ENCODE measurements at places on chromosomes 3 and 15.

GRCh38 chr15:98764291-98764690 lies 116.0 kb downstream of the IGF1R start:
- DNase-seq: no peak

GRCh38 chr15:90184119-90184785 lies 16.9 kb upstream of the SEMA4B start:
- DNase-seq: peak; percentile 32

DNA sequence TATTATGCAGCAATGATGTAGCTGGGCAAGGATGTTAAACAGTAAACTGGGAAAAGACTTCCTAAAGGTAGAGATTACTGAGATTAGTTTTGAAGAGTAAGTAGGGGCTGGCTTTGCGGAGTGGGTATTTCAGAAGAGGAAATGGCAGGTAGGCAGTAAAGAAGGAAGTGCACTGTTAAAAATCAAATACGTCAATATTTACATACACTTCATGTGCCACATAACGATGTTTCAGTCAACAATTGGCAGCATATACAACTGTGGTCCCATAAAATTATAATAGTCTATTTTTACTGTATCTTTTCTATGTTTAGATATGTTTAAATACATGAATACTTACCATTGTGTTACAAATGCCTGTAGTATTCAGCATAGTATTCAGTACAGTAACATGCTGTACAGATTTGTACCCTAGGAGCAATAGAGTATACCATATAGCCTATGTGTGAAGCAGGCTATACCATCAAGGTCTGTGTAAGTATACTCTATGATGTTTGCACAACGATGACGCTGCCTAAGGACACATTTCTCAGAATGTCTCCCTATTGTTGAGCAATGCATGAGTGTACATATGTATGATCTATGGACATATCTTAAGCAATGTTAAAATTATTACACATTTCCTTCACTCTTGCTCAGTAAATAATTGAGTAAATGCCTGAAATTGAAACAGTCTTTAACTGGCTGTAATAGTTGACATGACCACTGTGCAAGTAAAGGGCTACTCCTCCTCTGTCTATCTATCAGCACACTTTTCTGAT lies 196.7 kb downstream of the ISL2 start:
- DNase-seq: peak; percentile 2

GRCh38 chr3:146625186-146625775 lies 20.1 kb upstream of the PLSCR5 start:
- DNase-seq: no peak

- DNase-seq: no peak
Observed at GRCh38 chr15:74258456-74259291, 22.5 kb downstream of the CCDC33 start.

DNA sequence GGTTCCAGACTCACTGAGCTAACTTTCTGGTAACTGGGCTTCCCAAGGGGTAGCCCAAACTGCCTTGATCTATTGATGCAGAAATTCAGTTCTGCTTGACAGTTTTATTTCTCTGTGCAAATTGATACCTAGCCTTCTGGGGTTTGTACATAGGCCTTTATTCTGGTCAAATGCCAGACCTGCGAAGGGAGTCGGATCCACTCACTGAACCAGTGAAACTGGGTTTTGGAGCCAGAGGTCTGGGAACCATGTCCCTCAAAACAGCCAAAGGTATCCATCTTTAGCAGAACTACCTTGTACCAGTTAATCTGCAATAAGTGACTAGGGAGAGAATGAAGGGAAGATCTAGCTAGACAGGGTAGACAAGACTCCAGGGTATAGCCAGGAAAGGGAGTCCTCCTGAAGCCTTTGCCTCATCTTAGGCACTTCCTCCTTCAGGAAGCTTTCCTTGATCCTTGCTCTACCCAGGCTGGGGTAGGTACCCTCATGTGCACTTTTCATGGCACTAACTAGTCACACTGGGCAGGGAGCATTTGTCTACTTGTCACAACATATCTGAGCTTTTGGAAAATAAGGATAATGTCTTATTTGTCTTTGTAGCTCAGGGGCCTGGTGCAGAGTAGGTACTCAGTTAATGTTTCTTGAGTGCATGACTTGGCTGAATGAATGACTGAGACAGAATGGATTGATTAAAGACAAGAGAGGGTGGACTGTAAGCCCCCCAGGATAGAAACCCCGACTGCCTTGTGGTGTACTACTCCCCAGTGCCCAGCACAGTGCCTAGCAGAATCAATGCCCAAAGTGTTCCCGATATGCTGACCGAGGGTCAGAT lies 1.4 kb upstream of the SNX33 start:
- DNase-seq: no peak

- DNase-seq: no peak
Observed at GRCh38 chr3:72515281-72515680, 333.0 kb downstream of the SHQ1 start.

DNA sequence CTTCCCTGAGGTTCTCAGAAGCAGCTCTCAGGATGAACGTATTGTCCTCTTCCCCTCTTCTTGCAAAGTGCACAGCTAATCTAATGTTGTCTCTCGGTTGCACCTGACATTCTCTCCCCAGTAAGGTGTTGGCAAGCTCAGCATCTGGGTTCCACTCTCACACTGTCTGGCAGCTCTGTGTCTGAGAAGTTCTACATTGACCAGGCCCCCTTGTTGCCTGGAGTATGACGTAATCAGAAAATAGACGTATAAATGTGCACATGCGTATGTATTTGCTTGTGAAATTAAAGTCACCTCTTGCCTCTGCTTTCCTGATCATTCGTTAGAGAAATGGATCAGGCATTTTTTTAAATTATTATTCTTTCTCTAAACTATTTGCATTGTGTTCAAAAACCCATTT lies 67.7 kb downstream of the USF3 start:
- no peak for DNase-seq

DNA sequence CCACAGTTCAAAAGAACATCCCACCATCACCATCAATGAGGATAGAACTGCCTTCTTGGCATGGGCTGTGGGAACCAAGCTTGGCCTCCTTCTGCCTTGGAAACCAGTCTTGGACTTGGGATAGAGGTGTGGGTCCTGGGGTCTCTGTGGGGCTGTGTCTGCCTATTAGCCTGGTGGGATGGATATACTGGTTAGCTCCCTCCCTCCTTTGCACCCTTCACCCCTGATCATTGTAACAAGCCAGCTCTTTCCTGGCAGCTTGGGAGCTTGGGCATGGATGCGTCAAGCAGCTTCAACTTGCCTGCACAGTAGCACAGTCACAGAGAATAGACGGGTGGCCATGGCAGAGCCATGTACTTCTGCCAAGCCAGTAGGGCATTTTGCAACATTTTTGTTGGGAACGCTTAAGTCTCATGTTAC lies 65.2 kb downstream of the SMAD6 start:
- DNase-seq: no peak

GRCh38 chr3:79314544-79314943 lies 453.3 kb downstream of the ROBO1 start:
- DNase-seq: no peak

DNA sequence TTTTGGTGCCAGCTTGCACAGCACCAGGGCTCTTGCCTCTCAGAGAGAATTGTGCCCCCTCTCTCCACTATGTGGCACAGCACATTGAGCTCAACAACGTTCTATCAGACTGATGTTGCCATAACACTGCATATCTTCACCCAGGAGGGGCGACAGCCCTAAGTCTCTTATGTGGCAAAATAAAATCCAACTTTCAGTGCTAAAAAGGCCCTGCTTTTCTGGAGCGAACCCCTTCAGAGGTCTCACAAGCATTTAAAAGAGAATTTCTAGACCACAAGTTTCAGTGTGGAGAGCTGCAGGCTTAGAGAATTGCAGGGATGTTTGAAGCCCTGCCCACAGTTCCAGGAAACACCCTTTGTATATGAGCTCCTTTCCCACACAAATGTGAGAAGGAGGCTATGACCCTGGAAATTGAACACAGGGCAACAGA lies 85.5 kb downstream of the LIPC start:
- no peak for DNase-seq

DNA sequence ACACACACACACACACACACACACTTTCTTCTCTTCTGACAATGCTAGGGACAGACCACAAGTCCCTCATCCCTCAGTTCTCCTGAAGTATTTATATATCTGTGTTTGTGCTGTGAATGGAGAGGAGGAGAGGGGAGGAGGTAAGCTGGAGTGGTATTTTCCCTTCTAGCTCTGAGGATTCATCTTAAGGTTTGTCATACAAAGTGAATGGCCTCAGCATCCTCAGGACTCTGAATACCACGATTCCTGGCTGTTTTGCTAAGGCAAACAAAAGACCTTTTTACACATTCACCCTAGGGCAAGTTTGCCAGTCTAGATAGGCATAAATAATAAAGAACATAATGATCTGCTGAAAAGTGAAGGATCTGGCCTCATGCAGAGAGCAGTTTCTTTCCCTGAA lies 65.7 kb upstream of the CHMP2B start:
- no peak for DNase-seq

GRCh38 chr3:129460155-129460554 lies 20.1 kb downstream of the IFT122 start:
- DNase-seq: no peak

GRCh38 chr15:60784483-60785254 lies 305.7 kb upstream of the ICE2 start:
- DNase-seq: no peak

DNA sequence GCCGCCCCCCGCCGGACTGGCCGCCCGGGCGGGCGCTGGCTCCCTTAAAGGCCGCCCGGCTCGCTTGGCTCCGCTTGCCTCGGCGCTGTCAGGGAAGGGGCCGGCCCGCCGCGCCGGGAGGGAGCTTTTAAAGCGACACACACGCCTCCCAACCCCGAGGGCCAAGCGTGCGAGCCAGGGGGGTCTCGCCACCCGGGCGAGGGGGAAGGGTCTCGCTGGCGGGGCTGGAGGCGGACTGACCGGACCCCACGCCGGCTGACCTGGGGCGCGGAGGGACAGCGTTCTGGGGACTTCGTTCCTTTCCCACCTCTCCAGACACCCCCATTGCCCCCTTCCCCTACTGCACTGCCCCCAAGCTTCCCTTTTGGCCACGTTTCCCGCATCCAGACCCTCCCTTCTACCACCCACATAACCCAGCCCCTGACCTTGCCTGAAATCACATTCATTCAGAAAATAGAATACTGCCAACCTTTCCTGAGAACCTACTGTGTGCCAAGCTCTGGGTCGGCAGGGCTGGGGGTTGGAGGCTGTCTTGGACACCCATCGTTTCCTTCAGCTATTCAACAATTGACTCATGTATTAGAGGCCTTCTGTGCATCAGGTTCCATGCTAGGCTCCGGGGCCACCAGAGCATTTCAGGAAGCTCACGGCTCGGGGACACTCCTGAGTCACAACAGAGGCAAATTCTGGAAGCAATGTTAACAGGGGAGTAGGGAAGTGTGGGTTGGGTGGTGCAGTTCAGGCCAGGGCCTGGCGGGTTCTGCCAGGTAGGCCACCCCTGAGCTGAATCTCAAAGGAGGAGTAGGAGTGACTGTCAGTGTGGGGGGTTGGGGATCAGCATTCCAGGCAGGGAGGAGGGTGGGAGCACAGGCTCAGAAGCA lies at the start of gene INSYN1:
TSS of gene INSYN1 (minus strand) at position 102 of the 881 bp plus-strand sequence. CDS start 2,221 bp downstream, outside the sequence.
- no peak for DNase-seq

GRCh38 chr15:61752001-61752400 lies 308.2 kb downstream of the VPS13C start:
- DNase-seq: no peak

DNA sequence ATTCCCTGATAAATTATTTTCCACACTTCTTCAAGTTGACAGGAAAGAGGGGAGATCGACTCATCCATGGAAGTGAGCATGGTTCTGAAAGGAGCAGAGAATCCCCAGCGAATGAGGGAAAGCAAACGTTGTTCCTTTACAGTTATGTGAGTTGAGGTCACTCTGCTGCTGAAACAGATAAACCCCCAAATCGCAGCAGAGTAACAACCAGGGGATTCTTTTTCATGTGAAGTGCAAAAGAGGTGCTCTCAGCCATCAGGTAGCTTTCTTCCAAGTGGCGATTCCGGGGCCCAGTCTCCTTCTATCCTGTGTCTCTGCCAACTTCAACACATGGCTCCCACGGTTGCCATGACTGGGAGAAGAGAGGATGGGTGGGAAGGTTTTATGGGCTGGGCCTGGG lies 28.2 kb downstream of the MEX3B start:
- DNase-seq: no peak

DNA sequence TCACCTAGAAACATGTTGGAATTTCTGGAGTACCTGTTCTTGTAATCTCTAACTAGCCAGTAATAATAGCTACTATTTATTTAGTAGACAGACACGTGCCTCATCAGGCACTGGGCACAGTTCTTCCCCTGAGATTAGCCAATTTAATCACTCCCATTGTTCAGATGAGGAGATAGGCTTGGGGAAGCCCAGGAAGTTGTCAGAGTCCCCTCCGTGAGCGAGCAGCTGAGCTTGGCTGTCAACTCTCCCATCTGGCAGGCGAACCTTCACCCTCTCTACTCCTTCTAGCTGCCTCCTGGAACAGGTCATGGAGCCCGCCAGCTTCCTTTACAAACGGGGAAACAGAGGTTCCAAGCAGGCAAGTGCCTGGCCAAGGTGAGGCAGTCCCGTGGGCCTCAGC lies 31.1 kb upstream of the FGD5 start:
- DNase-seq: no peak

DNA sequence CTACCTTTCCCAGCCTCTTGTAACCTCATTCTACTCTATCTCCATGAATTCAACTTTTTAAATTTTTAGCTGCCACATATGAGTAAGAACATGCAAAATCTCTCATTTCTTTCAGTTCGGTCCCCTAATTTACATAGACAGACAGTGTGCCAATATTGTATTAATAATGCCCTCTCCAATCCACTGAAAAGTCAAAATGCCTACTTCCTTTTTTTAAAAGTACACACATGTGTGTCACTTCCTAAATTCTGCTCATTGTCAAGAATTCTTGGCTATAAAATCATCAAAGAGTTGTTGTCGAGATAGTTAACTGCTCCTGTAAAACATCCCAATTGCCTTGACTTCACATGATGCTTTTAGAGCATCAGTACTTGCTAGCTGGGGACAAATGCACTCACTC lies 84.2 kb upstream of the IL12A start:
- DNase-seq: no peak

DNA sequence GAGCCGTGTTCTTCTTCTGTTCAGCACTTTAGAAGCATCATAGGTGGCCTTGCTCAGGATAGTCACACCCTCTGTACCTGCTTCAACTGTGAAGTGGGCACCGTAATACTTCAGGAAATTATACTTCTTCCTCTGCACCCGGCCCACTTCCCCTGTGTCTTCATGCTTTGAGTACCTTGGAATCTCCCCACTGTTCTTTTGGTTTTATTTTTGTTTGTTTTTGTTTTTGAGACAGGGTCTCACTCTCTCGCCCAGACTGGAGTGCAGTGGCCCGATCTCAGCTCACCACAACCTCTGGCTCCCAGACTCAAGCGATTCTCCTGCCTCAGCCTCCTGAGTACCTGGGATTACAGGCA lies 1.7 kb downstream of the P2RY14 start:
- peak; percentile 68 for DNase-seq

DNA sequence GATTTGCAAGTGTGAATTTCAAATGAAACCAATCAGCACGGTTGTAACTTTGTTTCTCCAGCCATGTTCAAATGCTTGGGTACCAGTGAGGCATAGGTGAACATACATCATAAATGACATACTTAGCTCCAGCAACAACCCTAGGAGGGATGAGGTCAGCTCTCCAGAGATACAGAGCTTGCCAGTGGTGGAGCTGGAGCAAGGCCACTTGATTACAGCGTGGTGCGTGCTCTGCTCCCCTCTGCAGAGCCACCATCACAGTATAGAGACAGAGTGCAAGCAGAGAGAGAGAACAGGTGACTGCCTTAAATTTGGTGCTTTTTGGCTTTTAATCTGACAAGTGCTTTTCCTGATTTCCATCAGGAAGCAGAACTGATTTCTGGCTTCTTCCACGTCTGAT lies 275.1 kb downstream of the PDZRN3 start:
- no peak for DNase-seq
